ENCODE measurements at places on chromosomes 6 and 20.

DNA sequence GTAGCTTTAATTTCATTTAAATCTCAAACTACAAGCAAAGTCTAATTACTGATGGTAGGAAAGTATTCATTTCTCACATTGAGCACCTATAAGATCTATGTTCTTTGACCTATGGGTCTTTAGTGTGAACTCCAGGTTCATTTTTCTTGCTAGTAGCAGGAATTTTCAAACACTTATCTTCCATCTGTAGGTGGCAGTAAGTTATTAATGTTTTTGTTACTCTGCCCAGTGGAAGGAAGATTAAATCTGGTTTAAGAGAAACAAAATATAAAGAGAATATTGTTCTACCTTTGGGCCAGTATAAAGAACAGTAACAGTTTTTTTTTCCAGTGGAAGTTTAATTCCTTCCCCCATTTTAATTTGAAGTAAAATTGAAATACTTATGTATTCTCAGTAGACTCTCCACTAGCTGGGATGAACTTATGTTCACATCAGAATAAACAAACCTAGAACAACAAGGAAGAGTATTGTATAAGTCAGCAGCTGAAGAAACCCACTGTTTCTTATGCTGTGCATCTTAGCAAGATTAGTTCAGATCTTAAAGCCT is 328.2 kb downstream of the PHF3 start:
- DNase-seq = no peak

DNA sequence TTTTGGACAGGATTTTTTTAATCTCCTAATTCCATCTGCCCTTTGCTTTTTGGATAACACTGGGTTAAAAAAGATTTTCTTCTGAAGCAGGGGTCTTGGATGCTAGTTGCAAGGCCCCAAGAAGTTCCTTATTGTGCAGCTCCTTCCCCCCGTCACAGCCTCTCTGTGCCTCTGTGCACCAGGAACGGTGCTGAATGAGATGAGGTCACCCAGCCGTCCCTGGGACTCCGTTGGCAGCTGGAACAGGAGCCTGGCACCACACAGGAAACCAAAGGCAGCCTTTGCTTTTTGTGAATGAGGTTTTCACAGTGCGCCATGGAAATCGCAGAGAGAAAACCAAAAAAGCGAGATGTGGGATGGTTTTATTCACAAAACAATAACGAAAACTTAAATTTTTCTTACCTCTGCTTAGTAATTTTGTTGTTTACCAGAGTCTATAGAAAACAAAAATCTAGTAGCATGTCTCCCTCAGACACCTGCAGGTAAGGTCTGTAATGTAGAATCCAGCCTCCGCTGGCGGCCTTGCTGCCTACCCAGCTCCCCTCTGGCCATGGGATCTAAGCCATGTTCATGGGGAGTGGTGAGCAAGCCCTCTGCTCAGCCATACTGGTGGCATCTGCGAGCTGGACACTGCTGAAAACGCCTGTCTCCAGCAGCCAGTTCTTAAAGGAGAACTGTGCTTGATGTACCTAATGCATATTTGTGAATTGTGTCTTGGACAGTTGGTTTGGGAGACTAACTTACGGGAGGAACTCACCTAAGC is 40.4 kb upstream of the SYNJ2 start:
- no peak for DNase-seq

- DNase-seq = no peak
Observed at GRCh38 chr20:8454137-8454712, 322.2 kb downstream of the PLCB1 start.

- DNase-seq = no peak
Observed at GRCh38 chr6:90431576-90431975, 134.9 kb upstream of the BACH2 start.

GRCh38 chr6:166662690-166663089 is 35.6 kb upstream of the RPS6KA2 start:
- DNase-seq = no peak

All from stimulated activated CD8-positive, alpha-beta memory T cell treated with anti-CD3 and anti-CD28 coated beads, Interleukin-4, amount 100 ng/mL, for 4 hours (primary cell).